ENCODE measurements at places on chromosomes 11 and 22.

GRCh38 chr11:32065865-32066629, 24.8 kb upstream of the RCN1 start:
- no peak for DNase-seq

GRCh38 chr11:74256378-74257133, 54.9 kb downstream of the P4HA3 start:
- DNase-seq = no peak

DNA sequence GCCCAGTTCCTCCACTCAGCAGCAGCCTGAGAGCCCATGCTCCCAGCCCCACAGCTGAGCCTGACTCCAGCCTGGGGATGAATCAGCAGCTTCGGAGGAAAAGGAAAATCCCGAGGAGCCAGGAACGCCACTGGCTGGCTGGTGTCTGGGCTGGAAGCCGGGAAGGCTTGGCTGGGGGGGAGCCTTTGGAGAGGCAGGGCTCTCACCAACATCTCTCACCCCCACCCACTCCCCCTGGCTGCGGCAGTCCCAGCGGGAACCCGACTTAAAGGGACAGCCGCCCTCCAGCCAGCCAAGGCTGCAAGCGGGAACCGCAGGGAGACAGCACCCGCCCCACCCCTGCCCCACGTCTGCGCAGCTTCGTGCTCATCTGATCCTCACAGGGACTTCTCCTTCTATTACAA, 28.4 kb downstream of the KIAA0930 start:
- no peak for DNase-seq

DNA sequence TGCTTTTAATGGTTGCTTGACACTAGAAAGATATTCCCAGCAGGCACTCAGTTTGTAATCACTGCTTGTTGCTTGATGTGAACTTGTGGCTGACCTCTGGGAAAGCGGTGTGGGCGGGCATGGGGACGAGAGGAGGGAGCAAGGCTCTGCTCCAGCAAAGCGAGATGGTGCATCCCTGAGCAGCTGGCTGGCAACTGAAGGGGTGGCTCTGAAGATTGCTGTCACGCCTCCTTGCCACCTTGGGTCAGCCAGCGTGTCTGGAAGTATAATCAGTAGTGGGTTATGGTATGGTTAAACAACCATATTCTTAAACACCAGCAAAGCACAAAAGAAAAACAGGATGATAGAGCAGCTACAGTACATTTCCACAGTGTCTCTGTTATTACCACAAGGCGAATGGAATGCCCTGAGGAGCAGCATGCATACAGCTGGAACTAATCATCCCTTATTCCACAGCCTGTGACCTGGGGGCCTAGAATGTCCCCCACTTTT, 124.5 kb downstream of the TRIM44 start:
- no peak for DNase-seq

GRCh38 chr11:30617762-30618161, 31.6 kb upstream of the MPPED2 start:
- DNase-seq = no peak

GRCh38 chr11:83120327-83120726, 36.6 kb upstream of the PCF11 start:
- DNase-seq = no peak

DNA sequence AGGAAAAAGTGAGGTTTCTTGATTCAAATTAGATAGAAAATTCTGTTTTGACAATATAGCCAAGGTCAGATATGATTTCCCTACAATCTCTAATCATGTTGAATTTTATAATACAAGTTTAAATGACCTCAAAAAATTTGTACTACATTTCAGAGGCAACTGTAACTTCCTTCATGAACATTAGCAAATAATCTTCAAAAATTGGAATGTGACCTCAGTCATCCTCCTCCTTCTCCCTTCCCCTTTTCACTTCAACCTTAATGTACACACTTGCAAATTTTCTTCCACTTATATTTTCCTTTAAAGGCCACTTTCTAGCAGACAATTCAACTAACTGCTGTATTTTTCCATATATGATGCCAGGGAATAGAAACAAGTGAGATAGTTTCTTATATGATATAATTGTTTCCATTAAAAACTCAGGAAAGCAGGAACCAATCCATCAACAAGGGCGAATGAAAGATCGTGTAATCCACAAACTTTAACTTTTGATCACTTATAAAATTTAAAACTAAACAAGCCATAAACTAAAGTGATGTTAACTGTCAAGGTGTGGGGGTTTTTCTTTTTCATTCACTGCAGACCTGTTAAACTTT, 60.3 kb downstream of the MAML2 start:
- no peak for DNase-seq

DNA sequence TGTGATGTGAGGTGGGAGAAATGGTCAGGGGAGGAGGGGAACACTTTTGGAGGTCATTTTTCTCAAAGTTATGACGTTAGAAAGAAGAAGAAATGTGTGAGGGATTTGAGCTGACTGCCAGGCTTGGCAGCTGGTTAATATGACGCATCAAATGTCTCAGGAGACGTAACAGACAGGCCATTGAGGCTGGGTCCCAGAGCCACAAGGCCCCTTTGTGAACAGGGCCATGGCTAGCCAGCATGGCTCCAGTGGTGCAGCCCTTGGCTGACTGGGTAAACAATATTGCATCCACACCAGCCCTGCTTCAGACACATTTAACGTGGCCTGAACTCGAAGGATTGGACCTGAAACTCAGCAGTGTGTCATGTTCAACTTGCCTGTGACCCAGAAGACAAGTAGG, 34.3 kb downstream of the AMOTL1 start:
- no peak for DNase-seq

DNA sequence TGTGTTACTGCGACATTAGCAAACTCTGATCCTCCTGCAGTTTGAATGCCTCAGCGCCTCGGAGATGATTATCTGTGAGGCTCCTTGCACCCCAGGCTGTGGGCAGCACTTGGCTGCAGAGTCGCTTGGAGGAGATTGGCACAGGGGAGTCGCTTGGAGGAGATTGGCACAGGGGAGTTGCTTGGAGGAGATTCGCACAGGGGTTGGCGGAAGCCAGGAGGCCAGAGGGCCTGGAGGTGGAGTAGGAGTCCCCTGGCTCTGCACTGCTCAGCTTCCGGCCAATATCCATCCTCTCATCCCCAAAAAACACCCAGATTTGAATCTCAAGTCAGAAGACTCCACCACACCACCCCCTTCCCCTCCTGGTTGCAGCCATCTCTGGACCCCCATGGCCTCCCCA, 192.6 kb upstream of the NECTIN1 start:
- no peak for DNase-seq

- no peak for DNase-seq
Observed at GRCh38 chr22:25402160-25402500, 162.3 kb upstream of the GRK3 start.

DNA sequence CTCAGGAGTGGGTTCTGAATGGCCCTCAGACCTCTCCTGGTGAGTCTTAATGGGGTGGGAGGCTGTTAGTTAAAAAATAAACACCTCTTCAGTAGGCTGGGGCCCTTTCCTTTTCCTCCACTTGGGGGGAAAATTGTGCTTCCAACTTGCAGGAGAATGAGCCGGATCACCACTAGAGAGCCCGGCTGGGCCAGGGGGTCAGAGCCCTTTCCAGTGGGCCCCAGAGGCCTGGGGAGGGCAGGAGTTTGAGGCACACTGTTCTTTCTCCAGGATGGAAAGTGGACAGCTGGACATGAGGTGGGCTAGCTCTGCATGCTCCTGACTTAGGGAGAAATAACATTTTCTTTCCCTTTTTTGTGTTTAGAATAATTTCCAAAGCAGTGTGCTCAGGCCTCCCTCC, 32.8 kb downstream of the B3GAT1 start:
- DNase-seq = no peak

DNA sequence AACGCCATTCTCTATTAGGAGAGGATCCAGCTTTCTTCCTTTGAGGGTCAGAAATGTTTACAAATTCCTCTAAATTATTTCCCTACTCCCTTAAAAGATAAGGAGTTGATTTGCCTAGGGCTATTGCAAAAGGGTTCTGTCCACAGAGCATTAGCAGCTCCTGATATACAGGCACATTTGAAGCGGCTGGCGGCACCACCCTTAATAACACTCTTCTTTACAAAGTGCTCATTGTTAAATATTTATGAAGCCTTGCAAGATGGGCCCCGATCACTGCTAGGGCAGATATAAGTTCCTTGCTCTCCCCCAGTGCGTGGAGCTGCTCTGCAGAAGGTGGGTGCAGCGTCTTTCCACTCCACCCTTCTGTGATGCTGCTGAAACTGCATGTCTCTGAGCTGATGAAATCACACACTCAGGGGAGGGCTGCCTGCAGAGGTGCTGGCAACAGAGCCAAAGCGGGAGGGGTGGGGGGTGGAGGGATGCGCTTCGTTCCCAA, 116.7 kb upstream of the NTM start:
- DNase-seq = no peak

DNA sequence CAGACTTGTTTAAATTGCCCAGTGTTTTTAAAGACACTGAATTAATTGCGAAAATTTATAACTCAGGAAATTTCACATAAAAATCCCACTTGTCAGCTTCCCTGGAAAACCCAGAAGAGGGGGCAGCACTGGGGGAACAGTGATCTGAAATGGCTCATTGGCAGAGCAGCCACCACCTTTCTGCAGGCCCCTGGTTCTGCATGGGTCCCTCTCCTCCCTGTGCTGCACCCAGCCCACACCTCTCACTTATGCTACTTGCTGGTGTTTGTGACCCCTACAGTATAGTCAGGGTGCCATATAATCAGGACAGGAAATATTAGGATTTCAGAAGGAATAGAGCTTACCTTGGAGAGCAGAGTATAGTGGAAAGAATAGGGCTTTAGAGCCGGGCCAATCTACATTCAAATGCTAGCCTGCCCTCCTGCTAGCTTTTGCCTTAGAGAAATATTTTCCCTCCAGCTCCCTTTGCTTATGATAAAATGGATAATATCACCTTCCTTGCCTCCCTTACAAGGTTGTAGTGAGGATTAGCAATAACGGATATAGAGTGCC, 28.5 kb upstream of the C11orf96 start:
- no peak for DNase-seq
